ENCODE measurements at places on chromosomes 2 and 18. TPM values are rescaled to one million over a fixed set of nuclear protein-coding genes. Genes with fewer than 3 reads are reported as not detected.

SERPINB12 gene
- not detected for total RNA-seq

FSHR gene
- not detected for total RNA-seq

AQP12A gene
- not detected for total RNA-seq

RBKS gene
- 8.1 TPM for total RNA-seq

LGALSL gene
- 11.1 TPM for total RNA-seq

ZNF519 gene
- total RNA-seq, result 1.8 TPM

ALPI gene
- not detected for total RNA-seq

HOXD3 gene
- not detected for total RNA-seq

INHBB gene
- 22.9 TPM for total RNA-seq

GEN1 gene
- total RNA-seq, result 8.9 TPM

SGPP2 gene
- 0.55 TPM for total RNA-seq

IL1R2 gene
- total RNA-seq, result 0.75 TPM

OTOS gene
- total RNA-seq, result not detected

PAIP2B gene
- 0.30 TPM for total RNA-seq

NABP1 gene
- 10.7 TPM for total RNA-seq

CRACDL gene
- 3.2 TPM for total RNA-seq

GRHL1 gene
- total RNA-seq, result 0.85 TPM

CABYR gene
- total RNA-seq, result 13.5 TPM

HDLBP gene
- 271 TPM for total RNA-seq

TCF4 gene
- total RNA-seq, result 1.5 TPM

SH2D6 gene
- 0.62 TPM for total RNA-seq

NEU4 gene
- total RNA-seq, result 0.08 TPM

IL36G gene
- total RNA-seq, result not detected

PIEZO2 gene
- 0.61 TPM for total RNA-seq

SP140 gene
- not detected for total RNA-seq

PLEK gene
- total RNA-seq, result 0.06 TPM

SAG gene
- not detected for total RNA-seq

BBS5 gene
- 4.8 TPM for total RNA-seq

SSB gene
- total RNA-seq, result 149 TPM

MYO3B gene
- not detected for total RNA-seq

RGPD4 gene
- 0.07 TPM for total RNA-seq

RIT2 gene
- total RNA-seq, result not detected

POTEC gene
- total RNA-seq, result not detected

SFT2D3 gene
- total RNA-seq, result 5.4 TPM

NDUFV2 gene
- 125 TPM for total RNA-seq

YES1 gene
- total RNA-seq, result 21.9 TPM

ZSWIM2 gene
- total RNA-seq, result not detected

SERPINB3 gene
- total RNA-seq, result 0.10 TPM

THSD7B gene
- total RNA-seq, result not detected

MYO5B gene
- 8.9 TPM for total RNA-seq

SLC8A1 gene
- total RNA-seq, result 0.26 TPM

INHA gene
- 0.36 TPM for total RNA-seq

UGT1A5 gene
- total RNA-seq, result not detected

MEP1B gene
- 0.05 TPM for total RNA-seq

ALPG gene
- total RNA-seq, result 0.45 TPM

CD302 gene
- 2.3 TPM for total RNA-seq

BMP10 gene
- total RNA-seq, result not detected

Data from A549 treated with GW870086 at 1 μM for 4 hours (cell line).